ENCODE measurements at places on chromosomes 13 and 19.

- no peak for DNase-seq
Measured at GRCh38 chr19:3673506-3674439, 26.5 kb downstream of the PIP5K1C start.

DNA sequence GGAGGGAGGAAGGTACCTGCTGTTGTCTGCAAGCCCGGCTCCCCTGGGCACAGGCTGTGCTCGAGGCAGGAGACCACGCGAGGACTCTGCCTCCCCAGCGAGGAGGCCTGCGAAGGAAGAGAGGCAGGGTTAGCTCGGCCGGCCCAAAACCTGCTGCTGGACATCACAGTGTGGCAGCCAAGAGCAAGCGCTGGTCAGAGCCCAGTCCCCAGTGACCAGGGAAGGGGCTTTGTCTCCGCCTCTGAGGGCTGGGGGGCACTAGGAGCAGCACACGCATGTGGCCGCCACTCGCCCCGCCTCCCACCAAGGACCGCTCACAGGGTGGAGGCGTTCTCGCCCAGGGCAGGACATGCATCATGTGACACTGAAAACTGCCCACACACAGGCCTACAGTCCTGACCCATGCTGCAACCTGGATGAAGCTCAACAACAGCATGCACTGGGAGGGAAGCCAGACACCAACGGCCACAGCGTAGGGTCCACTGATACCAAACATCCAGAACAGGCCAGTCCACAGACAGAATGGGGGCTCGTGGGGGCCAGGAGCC lies 8.5 kb downstream of the MIER2 start:
- DNase-seq, result no peak

DNA sequence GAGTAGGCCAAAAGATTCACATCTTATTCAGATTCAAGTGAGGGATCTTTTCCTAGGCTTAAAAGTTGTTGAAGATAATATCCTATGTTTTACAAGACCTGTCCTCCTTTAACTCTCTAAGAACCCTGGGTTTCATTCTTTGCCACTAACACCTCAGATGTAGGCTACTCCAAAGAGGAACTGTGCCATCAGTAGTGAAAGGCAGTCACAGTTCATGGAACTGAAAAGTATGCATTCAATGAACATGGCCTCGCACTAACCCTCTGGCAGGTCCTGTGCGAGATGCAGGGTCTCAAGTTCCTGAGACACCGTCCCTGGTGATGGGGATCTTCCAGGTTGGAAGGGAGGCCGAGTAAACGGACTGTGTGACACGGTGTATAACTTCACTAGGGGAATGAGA lies 4.3 kb downstream of the LGALS14 start:
- DNase-seq, result no peak

DNA sequence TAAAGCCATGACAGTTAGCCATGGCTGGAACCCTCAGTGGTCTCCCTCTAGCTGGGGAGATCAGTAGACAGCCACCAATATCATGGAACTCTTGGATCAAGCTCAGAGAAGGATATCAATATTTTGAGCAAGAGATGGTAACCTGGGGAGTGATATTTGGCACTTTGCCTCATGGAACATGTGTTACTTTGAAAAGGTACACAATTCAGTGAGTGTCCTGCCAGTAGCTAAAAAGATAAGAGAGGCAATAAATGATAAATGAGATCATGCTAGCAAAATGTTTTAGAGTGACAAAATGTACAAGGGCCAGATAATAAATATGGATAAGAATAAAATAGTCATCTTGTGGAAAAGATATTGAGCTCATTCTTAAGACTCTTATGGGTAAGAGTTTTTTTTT lies 1618.7 kb downstream of the OLFM4 start:
- no peak for DNase-seq

GRCh38 chr13:85314686-85315085 lies 484.5 kb downstream of the SLITRK6 start:
- DNase-seq, result no peak

- no peak for DNase-seq
Measured at GRCh38 chr13:113739527-113740285, 19.3 kb upstream of the TMEM255B start.

GRCh38 chr13:85204668-85205344 lies 594.4 kb downstream of the SLITRK6 start:
- DNase-seq, result no peak

GRCh38 chr13:79070343-79070974 lies 335.6 kb downstream of the RBM26 start:
- no peak for DNase-seq

GRCh38 chr13:76038920-76039716 lies 403.0 kb downstream of the LMO7 start:
- DNase-seq, result no peak

GRCh38 chr19:13976446-13976845 lies 24.1 kb downstream of the DCAF15 start:
- no peak for DNase-seq

GRCh38 chr13:110944121-110944967 lies 29.5 kb upstream of the ANKRD10 start:
- no peak for DNase-seq

DNA sequence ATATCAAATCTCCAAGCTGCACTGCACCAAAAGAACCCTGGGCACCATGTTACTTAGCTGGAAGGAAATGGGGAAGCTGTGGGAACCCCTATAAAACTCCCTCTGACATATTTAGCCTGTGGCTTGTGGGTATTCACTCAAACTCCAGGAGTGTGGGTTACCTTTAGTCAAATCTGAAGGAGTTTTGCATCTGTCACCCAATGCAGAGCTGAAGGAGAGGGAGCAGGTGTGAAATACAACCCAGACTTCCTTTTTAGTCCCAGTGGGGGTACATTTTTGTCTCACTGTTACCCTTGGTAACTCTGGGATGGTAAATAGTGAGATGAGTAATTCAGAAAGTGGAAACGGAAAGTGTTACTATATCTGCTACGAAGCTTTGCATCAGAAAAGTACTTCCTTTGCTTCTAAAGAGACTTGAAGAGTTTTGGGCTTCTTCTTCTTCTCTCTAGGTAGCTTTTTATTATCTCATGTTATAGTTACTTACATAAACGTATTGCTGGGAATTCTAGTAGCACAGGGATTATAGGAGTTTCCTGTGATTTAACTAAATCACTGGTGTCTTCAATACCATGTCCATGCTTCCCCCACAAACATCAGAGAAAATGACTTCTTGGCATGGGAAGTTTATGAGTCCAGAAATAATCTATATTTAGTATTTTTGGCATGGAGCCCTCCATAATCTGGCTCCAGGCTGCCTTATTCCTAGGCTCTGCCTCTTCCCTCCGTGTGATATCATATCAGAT lies 105.9 kb downstream of the AKAP11 start:
- DNase-seq, result no peak

DNA sequence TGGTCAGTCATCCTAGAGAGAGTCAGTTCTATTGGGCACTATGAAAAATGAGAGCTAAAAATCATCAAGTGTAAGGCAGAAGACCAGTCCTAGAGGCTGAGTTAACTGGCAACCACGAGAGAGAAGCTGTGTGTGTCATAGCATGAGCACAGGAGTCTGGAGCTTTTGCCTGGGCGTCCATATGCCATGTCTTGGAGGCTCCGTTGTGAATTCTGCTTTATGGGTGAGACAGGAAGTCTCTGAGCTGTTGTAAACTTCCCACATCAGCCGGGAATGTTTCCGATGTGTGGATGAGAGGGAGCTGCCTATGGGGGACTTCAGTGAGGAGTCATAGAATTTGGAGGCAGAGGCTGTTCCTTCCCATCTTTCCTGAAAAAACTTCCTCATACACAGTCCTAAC lies 120.0 kb downstream of the ITGBL1 start:
- no peak for DNase-seq

GRCh38 chr13:92197669-92198068 lies 799.2 kb downstream of the GPC5 start:
- peak; percentile 23 for DNase-seq

DNA sequence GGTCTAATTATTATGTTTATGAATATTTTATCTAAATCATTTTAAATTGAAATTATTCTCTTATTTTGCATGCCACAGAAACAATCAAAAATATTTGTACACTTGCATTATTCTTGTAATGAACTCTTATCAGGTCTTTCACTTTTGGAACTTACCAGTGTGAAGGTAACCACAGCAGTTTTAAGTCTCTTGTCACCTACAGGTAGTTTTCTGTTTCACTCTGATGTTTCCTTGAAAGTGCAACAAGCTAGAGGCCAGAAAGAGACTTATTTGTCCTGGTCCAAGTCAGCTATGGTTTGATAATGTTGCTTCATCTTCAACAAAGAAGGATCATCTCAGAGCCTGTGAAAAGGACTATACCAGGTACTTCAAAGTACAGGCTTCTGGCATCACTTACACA lies 133.4 kb upstream of the NBEA start:
- DNase-seq, result no peak

GRCh38 chr13:109787135-109787954 lies 962 bp upstream of the IRS2 start:
- no peak for DNase-seq

DNA sequence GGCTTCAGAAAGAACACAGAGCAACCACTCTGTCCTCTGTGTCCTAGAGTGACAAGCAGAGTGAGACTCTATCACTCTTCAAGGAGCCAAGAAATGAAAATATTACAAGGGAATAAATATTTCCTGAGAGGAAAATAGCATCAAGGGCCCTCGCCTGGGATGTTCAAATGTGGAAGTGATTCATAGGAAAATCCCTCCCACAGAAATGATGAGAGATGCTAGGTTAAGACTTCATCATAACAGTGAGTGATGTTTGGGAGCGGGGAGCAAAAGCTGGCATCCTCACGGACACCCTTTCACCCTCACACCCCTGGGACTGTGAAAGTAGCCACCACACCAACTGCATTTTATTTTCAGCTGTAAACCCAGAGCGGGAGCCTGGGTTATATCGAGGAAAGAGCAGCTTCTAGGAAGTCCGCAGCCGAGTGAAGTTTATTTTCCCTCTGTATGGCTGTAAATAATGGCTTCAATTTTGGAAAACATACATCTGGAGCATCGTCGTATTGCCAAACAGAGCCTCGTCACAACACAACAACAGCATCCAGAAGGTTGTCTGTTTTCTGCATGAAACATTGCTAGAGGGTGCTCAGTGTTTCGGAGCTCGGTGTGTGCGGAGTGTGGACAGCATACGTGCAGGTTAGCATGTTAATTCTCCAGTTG lies 54.8 kb downstream of the DLEU7 start:
- no peak for DNase-seq
